Esophagus squamous epithelium (tissue), 5 donors: ENCODE measurements at places on chromosomes 2 and 18. TPM values are rescaled to one million over a fixed set of nuclear protein-coding genes. Genes with fewer than 3 reads are reported as not detected.

MRO gene
- total RNA-seq = 0.83 TPM

TMEM178A gene
- not detected for total RNA-seq

COL6A3 gene
- total RNA-seq = 138 TPM

ST3GAL5 gene
- total RNA-seq = 13.5 TPM

E2F6 gene
- total RNA-seq = 14.5 TPM

PDCL3 gene
- 26.6 TPM for total RNA-seq

SOX11 gene
- not detected for total RNA-seq

RFTN2 gene
- total RNA-seq = 1.4 TPM

SERPINB13 gene
- 228 TPM for total RNA-seq

MCEE gene
- 18.9 TPM for total RNA-seq

- DNase-seq = no peak
Measured at GRCh38 chr2:46062637-46063412, 234.4 kb upstream of the EPAS1 start.

- DNase-seq = no peak
Measured at GRCh38 chr2:97011977-97012569, 25.7 kb upstream of the FAM178B start.

DNA sequence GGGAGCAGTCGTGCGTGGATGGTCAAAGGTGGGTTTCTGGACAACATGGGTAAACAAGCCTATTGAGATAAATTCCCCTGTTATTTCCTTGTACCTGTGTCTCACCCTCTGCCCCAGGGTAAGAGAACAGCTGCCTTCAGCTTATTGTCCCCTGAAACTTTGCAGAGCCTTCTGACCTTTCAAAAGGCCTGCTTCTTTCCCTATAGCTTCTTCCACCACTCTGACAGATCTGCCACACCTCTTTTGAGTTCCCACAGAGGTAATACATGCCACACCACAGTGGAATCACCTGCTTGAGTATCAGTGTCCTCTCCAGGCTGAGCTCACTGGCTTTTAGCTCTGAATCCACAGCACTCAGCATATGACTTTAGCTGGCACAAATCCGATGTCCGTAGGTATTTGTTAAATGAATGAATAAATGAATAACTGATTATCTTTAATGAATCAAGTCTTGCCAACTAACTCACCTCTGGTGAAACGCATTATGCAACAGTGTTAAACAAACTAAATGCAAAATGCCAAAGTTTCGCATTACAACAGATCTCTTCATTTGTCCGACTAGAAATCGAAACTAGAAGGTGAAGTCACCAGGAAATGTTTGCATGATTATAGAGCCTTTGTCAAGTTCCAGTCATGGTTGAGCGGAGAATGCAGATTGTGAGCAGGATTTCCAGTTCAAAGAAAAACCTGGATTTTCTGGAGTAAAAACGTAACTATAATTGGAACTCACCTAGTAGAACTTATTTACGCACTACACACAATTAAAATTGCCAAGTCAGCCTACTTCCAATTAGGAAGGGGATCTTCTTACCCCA lies 16.4 kb downstream of the DYNAP start:
- no peak for DNase-seq

DNA sequence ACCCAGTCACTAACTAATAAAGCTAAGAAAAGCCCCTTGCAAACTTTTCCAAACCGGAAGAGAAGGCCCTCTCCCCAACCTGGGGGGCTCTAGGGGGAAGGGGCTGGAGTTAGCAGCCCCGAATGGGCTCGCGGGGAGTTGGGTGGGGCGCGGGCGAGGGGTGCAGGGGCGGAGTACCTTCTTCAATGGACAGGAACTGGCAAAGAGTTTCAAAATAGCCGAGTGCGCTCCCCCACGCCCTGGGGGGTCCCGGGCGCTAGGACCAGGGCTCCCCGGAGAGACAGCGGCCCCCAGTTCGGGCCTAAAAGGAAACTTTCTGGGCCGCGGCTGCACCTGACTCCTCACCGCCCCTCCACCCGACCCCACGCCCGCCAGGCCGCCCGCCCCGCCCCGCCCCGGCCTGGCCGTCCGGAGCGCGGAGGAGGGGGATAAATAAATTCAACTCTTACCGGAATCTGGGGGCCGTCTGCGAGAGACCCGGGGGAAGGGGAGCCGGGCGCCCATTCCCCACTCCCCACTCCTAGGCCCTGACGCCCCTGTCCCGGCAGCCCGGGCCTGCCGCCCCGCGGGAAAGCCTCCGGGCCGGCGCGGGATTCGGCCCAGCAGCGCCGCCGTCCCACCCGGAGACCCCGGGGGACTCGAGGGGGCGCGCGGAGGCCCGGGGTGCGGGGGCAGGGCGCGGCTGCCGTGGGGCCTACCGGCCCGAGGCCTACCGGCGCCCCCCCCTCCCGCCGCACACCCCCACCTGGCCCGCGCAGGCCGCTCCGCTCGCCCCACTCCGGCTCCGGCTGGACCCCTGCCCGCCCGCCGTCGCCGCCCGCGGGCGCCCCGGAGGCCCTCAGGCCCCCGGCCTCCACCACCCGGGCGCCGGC lies 868 bp downstream of the INO80D start:
- DNase-seq = no peak

DNA sequence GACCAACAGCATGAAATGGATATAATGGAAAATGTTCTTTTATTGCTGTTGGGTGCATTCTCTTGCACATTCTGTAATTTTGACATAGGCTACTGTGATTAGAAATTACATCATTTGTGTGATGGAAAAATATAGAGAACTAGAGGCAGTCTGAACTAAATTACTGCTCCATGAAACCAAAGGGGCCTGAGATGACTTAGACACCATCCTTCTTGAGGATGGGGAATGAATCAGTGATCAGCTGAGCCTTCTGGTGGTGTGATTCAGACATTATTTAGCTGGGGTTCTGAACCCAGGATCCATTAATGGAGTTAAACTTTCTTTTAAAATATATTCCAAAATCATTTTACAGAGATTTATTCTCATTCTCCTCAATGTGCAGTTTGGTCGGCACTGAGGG lies 135.8 kb downstream of the LDLRAD4 start:
- DNase-seq = no peak

DNA sequence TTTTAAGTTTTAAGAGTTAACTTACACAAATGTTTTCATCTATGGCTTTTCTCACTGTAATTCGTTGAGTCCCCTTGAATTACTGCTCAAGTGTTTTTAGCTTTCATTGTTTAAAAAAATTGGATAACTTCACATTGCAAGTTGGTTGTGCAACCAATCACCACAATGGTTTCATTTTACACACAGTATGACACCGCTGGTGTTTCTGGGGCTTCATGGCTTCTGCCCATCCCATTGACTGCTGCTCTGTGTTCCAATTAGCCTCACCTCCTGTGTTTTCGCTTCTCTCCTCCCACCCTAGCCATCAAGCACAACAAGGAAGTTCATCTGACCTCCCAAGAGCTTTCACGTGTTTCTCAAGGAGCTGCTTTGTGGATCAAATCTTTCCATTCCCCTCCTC lies 199.1 kb upstream of the CHAC2 start:
- DNase-seq = no peak

GRCh38 chr2:235854276-235854675 lies 313.9 kb downstream of the GBX2 start:
- no peak for DNase-seq

DNA sequence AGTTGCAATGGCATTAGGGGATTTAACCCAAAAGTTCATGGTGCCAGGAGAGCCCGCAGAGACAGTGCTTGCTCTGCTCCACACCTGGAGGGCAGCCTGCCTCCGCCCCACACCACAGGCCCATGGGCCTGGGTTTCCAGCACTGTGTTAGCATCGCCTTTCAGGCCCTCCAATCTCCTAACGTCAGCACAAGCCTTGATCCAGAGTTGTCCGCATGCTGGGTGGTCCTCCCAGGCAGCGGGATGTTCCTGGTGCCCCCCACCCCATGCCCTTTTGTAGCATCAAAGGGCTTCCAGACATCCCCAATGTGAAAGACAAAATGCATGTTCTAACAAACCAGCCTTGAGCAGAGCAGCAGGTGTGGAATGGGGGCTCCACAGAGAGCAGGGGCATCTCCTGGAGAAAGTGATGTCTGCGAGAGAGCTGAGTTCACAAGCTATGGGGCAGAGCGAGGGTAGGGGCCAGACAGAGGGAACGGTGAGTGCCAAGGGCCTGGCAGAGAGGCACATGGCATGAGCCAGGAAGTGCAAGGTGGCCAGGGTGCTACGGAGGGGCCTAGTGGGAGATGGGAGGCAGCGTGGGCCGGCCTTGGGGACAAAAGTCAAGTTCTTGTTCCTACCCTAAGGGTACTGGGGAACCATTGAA lies 119.2 kb downstream of the CYP26B1 start:
- no peak for DNase-seq

GRCh38 chr2:109279243-109279860 lies 150.3 kb downstream of the SH3RF3 start:
- no peak for DNase-seq

- DNase-seq = no peak
Measured at GRCh38 chr2:1830936-1831619, 86.8 kb upstream of the PXDN start.

DNA sequence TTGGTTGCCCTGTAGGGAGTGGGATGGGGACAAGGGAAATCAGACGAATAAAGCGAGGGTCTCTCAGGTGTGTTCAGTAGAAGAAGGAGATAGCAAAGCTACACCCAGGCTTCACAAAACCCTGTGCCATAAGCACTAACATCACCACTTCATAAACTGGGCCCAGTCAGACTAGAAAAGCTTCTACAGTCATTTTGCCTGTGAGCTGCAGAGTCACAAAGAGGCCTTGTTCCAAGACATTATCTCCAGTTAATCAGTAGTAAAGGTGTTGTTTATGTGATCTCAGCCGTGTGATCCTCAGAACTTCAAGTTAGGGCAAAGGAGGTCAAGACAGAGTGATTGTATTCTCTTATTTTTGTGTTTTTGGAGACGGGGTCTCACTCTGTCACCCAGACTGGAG lies 148.0 kb downstream of the GALR1 start:
- DNase-seq = no peak

DNA sequence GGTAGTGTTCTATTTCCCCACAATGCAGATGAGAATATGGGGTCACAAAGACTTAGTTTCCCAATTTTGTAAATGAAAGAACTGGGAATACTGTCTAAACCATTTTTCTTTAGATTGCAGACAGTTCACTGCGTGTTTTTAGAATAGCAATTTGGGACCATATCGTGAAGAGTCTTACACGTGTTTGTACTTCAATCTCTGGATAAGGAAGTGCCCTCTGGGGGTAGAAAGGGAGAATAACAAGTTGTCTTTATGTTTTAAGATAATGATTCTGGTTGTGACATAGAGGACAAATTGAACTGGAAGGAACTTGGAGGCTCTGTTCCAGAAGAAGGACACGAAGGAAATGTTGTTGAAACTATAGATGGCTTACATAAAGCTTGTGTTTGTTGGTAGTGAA lies 457.7 kb downstream of the CBLN2 start:
- DNase-seq = no peak

- DNase-seq = no peak
Measured at GRCh38 chr2:170500770-170501169, 214.4 kb upstream of the SP5 start.

GRCh38 chr2:109635426-109636304 lies 21.5 kb downstream of the SOWAHC start:
- no peak for DNase-seq

DNA sequence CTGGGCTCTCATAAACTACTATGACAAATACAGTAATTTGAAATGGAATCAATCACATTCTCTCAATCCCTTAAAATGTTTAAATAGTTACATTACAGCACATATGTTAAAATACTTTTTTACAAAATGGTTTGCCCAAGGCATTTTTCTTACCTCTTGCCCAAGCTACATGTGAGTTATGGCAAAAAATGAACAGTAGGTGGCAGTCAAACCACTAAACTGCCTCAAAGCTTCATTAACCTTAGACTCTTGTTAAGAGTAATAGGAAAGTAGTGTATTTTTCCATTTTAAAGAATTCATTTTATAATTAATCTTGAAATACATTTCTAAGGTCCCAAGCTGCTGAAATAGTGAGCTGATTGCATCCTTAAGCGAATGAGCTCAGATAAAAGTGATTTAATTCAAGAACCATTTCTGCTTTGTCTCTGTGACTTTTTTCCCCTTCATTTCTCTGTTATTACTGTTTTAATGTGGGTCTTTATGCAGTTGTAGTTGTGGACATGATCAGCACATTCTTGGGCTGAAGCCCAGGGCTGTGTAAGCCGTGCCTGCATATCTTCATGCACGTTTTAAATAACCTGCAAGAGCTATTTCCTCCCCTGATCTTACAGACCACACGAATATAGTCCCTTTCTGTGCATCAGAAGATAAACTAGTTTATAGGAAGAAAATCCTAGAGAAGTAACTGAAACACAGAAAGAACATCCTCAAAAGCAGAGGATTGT lies 311.8 kb downstream of the LNPK start:
- DNase-seq = no peak

DNA sequence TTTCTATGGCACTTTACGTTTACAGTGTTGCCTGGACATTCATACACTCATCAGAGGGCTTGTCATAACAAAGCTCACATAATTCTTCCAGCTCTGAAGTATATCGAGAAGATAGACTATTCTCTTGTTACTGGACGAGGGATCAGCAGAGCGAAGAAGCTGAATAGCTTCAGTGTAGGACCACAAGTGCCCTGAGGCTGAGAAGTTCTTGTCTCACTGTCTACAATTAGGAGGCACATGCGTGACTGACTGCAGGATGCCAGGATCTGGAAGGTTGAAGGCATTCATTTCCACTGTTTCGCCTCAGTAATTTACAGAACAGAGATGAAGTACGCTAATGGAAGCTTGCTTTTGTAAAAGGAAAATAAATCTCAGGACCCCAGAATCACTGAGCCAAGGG lies 9.6 kb downstream of the SH3YL1 start:
- no peak for DNase-seq

DNA sequence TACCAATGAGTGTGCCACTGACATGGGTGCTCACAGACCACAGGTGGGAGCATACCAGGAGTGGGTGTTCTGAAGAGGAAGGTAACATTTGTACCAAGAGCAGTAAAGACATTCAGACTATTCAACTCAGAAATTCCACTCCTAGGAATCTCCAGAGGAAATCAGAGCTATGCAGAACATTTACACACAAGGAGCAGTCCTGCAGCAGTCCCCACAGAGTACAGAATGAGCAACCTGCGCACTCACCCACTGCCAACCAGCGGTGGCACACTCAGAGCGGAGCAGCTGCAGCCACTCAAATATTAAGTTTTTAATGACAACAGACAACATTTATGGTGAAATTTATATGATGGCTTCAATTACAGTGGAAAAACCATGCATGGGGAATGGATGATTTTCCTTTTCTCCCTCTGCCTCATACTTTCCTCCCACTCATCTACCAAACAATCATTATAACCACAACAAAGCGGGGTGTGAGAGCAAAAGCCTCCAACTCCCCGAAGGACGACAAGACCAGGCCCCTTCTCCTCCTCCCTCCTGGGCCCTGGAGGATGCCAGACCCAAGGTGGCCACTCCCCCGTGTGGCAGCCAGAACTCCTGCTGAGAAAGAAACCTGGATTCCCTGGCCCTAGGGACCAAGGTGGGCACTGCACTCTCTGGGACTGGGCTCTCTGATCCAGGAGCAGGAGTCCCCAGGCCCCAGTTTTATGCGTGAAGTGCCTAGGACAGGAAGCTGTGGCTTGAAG lies 5.4 kb downstream of the HS6ST1 start:
- DNase-seq = no peak

- DNase-seq = no peak
Measured at GRCh38 chr2:241620419-241620769, 16.6 kb downstream of the THAP4 start.
